LHCN-M2 (cell line): ENCODE measurements at places on chromosomes 7 and 10. TPM values are rescaled to one million over a fixed set of nuclear protein-coding genes. Genes with fewer than 3 reads are reported as not detected.

Gene ZNF117
- total RNA-seq, result 8.4 and 9.9 TPM in 2 replicates

Gene PDAP1
- 233 and 265 TPM in 2 replicates for total RNA-seq

Gene NPY4R
- total RNA-seq, result not detected in 2 replicates

Gene ASB10
- total RNA-seq, result not detected in 2 replicates

Gene RBM17
- total RNA-seq, result 29.8 and 39.7 TPM in 2 replicates

Gene TACC2
- 7.4 and 11.3 TPM in 2 replicates for total RNA-seq

Gene NRG3
- total RNA-seq, result not detected in 2 replicates

Gene C7orf57
- total RNA-seq, result 0.13 and 0.29 TPM in 2 replicates

Gene TPST1
- 53.6 and 68.8 TPM in 2 replicates for total RNA-seq

Gene GLUD1
- 194 and 203 TPM in 2 replicates for total RNA-seq

Gene GBX1
- total RNA-seq, result not detected in 2 replicates

Gene TYW1B
- 1.2 and 1.5 TPM in 2 replicates for total RNA-seq

Gene ITPRID1
- total RNA-seq, result not detected in 2 replicates

Gene FZD8
- total RNA-seq, result 4.1 and 4.2 TPM in 2 replicates

Gene ATRNL1
- 13.0 and 13.1 TPM in 2 replicates for total RNA-seq

Gene MALSU1
- total RNA-seq, result 72.8 and 76.8 TPM in 2 replicates

Gene ATOH7
- 0.11 TPM in 1 of 2 replicates, not detected in the other for total RNA-seq

Gene CALHM3
- not detected in 2 replicates for total RNA-seq

Gene TNS3
- 499 and 556 TPM in 2 replicates for total RNA-seq

Gene C10orf143
- 0.96 and 0.98 TPM in 2 replicates for total RNA-seq

Gene TAS2R41
- not detected in 2 replicates for total RNA-seq

Gene UPP1
- 13.9 and 19.0 TPM in 2 replicates for total RNA-seq

Gene PTPRZ1
- total RNA-seq, result not detected in 2 replicates

Gene OR2A12
- not detected in 2 replicates for total RNA-seq

Gene LRRTM3
- 0.06 TPM in 1 of 2 replicates, not detected in the other for total RNA-seq

Gene PRRT4
- 0.80 TPM in 1 of 2 replicates, not detected in the other for total RNA-seq

Gene ANKRD7
- 1.5 and 3.6 TPM in 2 replicates for total RNA-seq

Gene HOXA9
- total RNA-seq, result 8.7 TPM in 2 replicates

Gene CRHR2
- not detected in 2 replicates for total RNA-seq

Gene SEMA4G
- total RNA-seq, result 0.46 and 0.64 TPM in 2 replicates

Gene TMEM196
- not detected in 2 replicates for total RNA-seq

Gene IGF2BP3
- total RNA-seq, result 60.3 and 63.3 TPM in 2 replicates

Gene PAPOLB
- total RNA-seq, result under 0.01 and 0.13 TPM in 2 replicates

Gene PPP3CB
- total RNA-seq, result 23.3 and 35.7 TPM in 2 replicates

Gene PLXDC2
- total RNA-seq, result 4.0 and 4.6 TPM in 2 replicates

Gene ZNF33B
- 3.5 and 3.7 TPM in 2 replicates for total RNA-seq

Gene TRPV5
- total RNA-seq, result not detected in 2 replicates

Gene NRF1
- 9.2 and 12.7 TPM in 2 replicates for total RNA-seq

Gene LIPM
- total RNA-seq, result not detected in 2 replicates

Gene GJC3
- total RNA-seq, result not detected in 2 replicates

Gene MYPN
- total RNA-seq, result 31.8 and 32.7 TPM in 2 replicates

Gene AKR1C8
- total RNA-seq, result not detected in 2 replicates

Gene HYCC1
- 209 and 221 TPM in 2 replicates for total RNA-seq

Gene DOCK4
- 6.3 and 13.7 TPM in 2 replicates for total RNA-seq

Gene DYDC2
- total RNA-seq, result not detected in 2 replicates

Gene CTNNA3
- total RNA-seq, result 0.06 and 0.19 TPM in 2 replicates

Gene PIK3CG
- total RNA-seq, result not detected in 2 replicates

Gene NPSR1
- not detected in 2 replicates for total RNA-seq

Gene C10orf53
- total RNA-seq, result not detected in 2 replicates
